ENCODE measurements at places on chromosomes 16 and 17.

GRCh38 chr17:83081684-83082201 lies 2.3 kb downstream of the METRNL start:
- no peak for DNase-seq

- DNase-seq = no peak
Observed at GRCh38 chr16:51576498-51577195, 425.6 kb upstream of the SALL1 start.

GRCh38 chr16:56525236-56525635 lies 5.4 kb upstream of the BBS2 start:
- no peak for DNase-seq

DNA sequence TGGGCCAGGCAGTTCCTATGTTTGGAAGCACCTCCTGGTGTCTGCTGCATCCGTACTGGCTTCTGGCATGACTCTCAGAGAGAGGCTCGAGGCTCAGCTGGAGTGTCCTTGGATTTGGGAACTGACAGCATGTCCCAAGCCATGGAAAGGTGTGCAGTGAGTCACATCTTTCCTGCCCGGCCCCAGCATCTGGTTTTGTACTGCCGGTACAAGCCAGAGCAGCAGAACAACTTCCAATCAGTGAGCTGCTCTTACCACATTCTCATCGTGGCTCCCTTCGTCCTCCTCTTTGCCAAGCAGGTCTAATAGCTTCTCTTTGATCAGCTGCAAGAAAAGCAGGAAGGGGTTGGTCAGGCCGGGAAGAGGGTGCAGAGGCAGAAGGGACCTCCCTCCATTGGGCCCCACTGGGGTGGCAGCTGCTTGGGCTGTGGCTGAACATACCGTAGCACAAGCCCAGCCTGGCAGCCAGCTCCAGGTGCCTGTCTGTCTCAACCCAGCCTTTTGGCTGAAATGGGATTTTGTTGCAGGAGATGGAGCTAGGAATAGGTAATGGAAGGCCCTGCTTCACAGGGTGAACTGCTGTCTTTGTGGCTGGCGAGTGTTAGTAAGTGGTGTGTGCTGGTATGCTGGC lies 24.2 kb downstream of the SPACA3 start:
- no peak for DNase-seq

DNA sequence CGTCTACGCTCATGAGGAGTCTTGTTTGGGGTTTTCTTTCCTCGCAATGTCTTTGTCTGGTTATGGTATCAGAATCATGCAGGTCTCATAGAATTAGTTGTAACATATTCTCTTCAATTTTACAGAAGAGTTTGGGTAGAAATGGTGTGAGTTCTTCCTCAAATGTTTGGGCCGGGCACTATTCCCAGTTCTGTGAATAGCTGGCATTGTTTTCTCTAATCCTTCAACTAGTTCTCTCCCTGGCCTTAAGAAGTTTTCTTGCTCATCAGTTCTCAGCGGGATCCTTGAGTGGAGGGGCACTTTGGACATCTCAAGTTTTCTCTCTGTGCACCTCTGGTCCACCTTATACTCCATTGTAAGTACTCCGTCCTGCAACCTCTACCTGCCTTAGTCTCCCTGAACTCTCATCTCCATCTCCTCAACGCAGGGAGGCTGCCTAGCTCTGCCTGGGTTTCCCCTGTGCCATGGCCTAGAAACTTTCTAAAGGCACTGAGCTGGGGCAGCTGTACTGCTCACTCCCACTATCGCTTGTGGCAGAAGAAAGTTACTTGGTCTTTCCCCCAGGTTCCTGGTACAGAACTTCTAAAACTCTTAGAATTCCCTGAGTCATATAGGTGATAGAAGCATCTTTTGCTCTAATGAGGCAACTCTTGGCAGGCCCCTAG lies 16.9 kb downstream of the NSMCE1 start:
- no peak for DNase-seq

DNA sequence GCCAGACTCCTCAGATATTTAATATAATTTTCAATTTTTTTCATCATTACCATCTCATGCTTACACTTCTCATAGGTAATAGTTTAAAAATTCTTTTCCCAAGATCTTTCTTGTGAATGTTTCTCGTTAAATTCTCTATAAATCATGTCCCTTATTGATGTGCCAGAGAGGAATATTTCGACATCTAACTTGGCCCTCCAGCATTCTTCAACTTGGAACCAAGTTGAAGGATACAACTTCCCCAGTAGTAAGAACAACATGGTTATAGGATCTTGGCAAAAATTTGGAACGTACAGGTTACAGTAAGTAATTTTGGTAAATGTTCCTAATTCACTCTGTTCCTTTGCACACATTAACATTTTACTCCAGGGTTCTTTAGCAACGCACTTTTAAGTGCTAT lies 731.8 kb downstream of the CDH11 start:
- no peak for DNase-seq
